ENCODE measurements at places on chromosomes 11 and 22. TPM values are rescaled to one million over a fixed set of nuclear protein-coding genes. Genes with fewer than 3 reads are reported as not detected.

GRCh38 chr11:70201882-70202861, 924 bp upstream of the FADD start:
- DNase-seq = no peak

TRIM49 gene
- polyA plus RNA-seq = not detected

DNA sequence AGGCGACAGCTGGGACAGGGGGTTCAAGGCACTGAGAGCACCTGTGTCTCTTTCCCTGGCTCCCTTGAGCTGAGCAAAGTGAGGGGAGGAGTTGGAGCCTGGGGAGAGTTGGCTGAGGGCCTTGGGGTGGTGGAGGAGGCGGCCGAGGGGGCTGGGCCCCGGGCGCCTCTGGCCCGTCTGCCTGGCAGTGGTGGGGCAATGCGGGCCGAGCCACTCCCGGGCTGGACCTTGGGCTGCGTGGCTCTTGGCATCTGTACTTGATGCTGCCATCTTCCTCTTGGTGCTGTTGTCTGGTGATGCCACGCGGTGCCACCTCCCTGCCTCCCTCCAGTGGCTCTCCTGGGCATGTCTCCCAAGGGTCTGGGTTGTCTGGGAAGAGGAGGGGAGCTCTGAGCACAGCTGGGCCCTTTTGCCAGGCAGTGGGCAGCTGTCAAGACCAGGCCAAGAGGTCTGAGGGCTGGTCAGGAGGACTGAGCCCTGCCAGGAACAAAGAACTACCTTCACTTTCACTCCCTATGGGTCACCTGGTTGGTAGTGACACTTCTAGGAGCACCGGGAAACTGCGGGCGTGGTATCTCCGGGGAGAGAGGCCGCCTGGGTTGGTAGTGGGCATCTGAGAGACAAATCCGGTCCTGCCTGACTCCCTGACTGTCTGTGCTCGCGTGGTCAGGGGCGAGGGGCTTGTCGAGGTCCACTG, 1.3 kb downstream of the GRIK4 start:
- DNase-seq = no peak

DNA sequence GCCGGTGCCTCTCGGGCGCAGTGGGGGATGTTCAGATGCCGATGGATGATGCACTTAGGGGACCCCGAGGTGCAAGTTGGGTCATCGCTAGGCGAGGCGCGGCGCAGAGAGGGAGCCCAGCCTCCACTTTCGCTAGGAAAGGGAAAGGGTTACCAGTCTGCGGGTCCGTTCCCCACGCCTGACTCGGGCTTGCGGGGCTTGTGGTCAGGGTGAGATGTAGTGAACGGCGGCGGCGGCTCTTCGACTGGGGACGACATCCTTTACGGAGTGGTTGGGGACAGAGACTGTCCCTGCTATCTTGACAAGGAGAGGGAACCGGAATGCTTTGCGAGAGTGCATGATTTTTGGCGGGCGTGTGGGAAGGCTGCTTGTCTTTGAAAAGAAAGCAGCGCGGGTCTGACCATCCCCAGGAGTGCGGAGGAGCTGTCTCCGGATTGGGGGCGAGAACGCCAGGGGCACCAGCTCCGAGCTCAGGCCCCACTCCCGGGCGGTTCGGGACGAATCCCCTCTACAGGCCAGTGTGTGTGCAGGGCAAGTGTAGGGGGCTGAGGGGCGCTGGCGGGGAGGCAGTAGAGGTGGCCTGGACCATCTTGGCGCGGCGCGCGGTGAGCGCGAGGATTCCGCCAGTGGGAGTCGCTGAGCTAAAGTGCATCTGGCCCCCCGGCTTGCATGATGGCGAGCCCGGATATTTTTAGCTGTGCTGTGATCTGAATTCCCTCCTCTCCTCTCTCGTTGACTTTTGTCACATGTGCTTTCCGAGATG, 1.1 kb downstream of the FAT3 start:
- DNase-seq = peak; percentile 61

DNA sequence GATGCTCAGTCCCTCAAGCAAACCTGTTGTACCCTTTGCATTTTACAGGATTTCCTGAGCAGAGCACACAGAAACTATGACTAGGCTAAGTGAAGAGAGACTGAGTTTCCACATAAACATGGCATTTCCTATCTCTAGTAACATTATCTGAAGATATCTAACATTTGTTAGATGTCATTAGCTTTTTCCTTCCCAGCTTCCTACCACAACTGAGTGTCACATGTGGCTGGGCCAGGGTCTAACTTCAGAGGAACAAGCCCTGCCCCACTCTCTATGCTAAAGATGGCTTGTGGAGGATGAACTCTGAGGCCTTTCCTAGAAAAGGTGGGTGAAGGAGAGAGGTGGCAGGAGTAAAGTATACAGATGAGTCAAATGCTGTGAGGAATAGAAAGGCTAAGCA, 16.5 kb downstream of the C22orf42 start:
- DNase-seq = no peak

DNA sequence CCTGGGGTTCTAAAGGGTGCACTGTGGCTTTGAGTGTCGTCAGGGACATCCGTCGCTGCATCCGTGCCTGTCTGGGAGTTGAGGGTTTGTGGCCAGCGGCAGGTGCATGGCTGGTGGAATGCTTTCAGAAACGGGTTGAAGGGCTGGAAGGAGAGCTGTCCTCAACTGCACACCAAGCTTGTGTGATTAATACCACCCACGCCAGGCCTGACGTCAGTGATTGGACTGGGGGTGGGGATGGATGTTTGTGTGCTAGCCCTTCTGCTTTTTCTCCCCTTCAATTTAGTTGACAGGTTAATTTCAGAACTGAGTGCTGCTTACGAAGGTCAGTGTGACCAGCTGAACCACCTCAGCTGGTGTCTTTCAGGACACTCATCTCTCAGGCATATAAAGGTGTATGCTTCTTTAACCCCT, 3.2 kb upstream of the GAB2 start:
- DNase-seq = peak; percentile 57

- no peak for DNase-seq
Measured at GRCh38 chr22:25360411-25360810, 141.0 kb downstream of the CRYBB2 start.

IFITM10 gene
- 0.22 TPM for polyA plus RNA-seq

GRCh38 chr11:123381817-123382554, 48.1 kb upstream of the GRAMD1B start:
- no peak for DNase-seq

DNA sequence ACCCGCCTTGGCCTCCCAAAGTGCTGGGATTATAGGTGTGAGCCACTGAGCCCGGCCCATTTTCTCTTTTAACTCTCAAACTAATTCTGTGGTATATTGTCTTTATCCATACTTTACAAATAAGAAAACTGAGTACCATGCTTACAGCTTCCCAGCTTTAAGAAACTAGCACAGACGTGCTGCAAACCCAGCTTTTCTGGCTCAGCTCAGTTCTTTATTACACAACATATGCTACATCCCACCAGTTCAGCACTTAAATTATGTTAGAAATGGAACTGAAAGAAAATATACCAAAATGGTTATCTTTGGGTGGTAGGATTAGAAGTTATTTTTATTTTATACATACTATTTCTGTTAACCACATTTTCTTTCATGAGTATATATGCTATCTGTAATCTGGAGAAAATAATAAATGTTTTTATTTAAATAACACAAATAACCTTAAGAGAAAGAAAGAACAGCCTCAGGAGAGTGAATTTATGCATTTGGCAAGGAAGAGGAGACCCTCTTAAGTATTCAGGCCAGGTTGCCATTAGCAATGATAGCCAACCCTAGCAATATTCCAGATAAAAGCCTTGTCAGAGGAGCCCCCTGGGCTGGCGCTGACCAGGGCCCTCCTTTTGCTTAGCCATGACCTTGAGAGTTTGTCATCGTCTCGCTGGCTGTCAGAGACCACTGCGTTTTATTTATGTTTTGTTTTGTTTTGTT, 33.8 kb downstream of the SLN start:
- no peak for DNase-seq

BRD1 gene
- 37.1 TPM for polyA plus RNA-seq
